ENCODE measurements at places on chromosomes 7 and 10.

DNA sequence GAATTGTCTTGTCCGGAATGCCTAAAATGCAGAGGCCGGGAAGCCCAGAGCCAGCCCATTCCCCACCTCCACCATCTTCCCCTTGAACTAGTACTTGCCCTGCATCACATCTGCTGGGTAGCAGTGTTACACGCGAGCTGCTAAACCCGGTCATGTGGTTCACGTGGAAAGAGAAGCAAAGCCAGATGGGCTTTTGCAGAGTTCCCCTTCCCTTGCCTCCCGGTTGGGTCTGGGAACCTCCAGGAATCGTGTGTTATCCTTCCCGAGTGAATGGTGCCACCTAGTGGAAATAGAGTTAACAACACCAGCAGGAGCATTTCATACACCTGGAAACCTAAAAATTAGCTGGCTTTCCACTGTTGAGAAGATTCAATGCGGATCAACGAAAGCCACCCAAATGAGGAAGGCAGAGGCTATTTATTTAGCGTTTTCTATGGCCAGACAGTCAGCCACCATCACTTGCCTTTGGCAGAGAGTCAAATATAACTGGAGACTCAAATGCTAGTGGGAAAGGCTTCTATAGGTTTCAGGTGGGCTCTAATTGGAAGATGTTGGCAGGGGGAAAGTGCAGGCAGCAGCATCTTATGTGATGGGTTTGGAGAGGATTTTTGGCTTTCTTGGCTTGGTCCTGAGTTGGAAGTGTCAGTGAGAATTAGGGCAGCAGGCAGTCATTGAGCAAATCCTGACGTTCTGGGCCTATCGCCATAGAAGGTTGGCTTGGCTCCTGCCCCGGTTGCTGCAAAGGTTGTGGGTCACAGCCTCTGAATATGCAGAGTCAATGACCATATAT, 12.9 kb upstream of the DENND2A start:
- DNase-seq, result peak; percentile 61

DNA sequence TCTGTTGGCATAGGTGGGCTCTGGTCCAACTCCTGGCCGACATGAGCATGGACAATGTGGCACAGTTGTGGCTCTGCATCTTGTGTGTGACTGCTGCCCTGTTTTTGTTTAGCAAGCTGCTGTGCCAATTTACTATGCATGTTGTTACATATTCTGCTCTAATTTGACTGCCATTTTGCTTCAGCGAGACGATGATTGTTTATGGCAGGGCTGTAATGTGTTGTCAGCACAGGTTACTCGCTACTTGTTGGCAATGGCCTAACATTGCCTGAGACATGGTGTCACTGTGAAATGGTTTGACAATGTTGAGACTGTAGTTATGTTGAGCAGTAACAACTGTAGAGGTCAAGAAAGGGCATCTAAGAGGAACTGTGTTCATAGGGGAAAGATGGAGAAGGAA, 659.6 kb downstream of the AUTS2 start:
- no peak for DNase-seq

DNA sequence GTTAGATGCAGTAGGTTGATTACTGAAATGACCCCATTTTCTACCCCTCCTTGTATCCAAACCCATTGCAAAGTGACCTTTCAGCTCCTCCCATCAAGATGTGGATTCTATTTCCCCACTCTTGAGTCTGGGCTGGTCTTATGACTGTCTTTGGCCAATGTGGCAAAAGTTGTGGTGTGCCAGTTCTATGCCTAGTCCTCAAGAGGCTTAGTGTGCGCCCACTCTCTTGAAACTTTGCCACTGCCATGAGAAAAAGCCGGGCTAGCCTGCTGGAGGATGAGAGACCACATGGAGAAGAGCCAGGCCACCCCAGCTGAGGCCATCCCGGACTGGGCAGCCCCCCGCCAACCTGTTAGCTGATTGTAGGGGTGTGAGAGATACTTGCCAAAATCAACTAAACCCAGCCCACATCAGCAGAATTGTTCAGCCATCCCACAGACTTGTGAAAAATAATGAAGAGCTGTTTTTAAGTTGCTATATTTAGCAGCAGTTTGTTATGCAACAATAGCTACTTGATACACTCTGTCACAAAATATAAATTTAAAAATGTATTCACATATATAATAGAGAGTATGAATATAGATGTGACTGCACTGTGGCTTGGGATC, 131.0 kb upstream of the PALS2 start:
- no peak for DNase-seq

DNA sequence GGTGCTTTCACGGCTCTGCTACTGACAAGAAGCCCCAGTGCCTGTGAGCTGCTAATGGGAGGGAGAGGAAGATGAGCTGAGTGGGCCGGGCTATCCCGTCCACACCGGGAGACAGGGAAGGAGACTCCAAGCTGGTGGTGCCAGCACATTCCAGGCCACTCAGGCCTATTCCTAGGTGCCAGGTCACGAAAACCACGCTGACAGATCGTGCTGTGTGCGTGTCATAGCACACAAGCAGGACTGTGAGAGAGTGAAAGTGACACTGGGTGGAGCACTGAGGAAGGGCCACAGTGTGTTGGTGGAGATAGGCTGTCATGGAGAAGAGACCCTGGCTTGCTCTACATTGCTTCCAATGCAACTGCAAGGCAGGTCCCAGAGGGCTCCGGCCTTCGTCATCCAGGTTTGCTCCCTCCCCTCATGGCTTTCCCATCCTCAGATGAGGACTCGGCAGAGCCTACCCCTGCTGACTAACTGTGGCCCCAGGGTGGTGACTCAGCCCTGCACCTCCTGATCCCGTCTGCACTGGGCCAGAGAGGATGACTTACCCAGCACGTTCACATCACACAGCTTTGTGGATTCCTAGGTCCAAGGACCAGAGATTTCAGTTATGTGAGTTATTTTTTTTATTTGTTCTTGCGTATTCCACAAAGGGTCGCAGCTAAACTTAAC, 167.3 kb downstream of the EGFR start:
- DNase-seq, result no peak

DNA sequence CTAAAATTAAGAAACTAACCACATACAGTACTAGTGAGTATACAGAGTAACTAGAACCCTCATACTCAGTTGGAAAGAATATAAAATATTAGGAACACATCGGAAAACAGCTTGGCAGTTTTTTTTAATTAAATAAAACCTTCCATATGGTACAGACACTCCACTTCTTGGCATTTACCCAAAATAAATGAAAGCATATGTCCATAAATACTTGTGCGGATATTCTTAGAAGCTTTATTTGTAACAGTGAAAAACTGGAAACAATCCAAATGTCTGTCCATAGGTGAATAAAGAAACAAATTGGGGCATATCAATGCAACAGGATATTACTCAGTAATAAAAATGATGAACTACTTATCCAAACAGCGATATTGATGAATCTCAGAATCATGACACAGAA, 410.0 kb downstream of the HTR7 start:
- peak; percentile 24 for DNase-seq

DNA sequence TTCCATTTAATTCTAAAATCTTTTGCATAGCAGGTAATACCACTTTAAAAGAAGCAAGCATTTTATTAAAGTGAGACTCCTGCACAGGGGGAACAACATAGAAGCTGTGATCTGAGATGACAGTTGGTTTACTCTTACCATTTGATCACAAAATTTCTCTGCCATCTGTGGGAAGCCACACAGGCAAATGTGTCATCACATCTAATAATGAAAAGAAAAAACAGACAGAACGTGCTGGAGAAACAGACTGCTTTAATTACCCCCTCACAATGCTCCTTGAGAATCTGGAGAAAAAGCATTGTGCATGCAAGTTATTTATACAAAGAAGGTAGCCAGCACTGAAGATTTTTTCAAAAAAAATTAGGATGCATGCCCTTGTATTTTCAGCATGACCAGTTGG, 165.2 kb upstream of the PTER start:
- DNase-seq, result no peak

DNA sequence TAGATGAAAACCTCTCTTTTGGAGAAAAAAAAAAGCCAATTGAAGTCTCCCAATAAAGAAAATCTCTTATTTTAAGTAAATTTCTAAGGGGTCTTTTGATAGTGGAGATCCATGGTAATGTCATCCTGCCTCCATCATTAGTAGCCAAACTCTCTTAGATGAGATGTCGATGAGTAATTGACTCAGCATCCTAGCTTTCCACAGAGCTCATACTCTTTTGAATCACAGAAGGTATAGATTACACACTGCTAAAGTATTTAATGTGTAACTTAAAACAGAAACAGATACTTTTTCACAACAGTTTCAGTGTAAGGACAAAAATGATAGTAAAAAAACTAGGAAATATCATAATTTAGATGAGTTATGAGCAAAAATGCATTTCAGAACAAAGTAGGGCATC, 19.4 kb downstream of the MAGI2 start:
- DNase-seq, result no peak

GRCh38 chr10:16843252-16843870, 26.1 kb upstream of the RSU1 start:
- peak; percentile 38 for DNase-seq

DNA sequence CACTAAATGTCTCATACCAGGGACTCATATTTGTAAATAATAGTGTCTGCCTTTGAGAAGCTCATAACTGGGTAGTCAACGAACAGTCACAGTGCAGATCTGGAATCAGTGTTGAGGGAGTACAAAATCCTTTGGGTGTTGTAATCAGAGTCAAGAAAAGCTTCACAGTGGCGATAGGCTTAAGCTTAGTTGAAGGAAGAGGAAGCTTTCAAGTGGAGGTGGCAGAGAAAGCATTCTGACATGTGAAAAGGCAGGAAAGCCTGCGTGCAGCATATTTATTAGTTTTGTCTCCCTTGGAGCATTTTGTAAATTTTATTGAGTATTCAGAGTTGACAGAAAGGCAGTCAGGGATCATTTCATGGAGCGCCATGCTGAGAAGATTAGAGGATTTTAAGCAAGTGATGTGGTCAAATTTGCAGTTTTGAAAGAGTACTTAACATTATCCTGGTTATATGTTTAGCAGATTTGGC, 104.9 kb downstream of the ADK start:
- DNase-seq, result no peak
